CD4-positive, alpha-beta memory T cell (primary cell): ENCODE measurements at places on chromosomes 7 and 10.

DNA sequence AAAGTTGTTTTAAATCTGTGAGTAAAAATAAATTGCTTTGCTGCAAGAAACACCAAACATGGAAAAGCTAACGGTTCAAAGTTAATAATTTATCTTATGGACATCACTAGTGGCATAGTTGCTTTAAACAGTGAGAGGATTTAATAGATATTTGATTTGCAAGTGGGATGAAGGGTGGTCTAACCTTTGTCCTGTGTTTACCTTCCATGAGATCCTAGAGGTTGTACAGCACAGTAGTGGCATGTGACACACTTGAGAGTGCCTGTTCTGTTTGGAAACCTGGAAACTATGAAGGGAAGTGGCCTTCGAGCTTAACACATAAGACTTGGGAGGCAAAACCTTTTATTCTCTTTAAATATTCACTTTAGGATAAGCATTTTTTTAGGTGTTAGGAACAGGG is 16.0 kb downstream of the EGFR start:
- DNase-seq: no peak

DNA sequence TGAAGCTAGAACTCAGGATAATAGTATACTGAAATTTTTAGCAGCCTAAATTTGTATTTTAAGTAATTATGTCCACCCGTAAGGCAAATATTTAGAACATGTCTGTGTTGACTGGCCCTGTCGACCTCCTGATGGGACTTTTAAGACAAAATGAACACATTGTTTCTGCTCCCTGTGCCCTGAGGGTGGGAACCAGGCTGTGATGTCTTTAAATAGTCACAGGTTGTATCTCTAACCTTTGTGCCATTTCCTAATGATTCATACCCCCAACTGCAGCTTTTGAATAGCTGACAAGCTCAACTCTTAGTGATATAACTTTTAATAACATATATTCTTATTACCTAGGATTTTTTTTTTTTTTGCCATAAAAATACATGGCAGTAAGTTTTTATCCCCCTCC is 494.9 kb upstream of the AKR1E2 start:
- DNase-seq: no peak

DNA sequence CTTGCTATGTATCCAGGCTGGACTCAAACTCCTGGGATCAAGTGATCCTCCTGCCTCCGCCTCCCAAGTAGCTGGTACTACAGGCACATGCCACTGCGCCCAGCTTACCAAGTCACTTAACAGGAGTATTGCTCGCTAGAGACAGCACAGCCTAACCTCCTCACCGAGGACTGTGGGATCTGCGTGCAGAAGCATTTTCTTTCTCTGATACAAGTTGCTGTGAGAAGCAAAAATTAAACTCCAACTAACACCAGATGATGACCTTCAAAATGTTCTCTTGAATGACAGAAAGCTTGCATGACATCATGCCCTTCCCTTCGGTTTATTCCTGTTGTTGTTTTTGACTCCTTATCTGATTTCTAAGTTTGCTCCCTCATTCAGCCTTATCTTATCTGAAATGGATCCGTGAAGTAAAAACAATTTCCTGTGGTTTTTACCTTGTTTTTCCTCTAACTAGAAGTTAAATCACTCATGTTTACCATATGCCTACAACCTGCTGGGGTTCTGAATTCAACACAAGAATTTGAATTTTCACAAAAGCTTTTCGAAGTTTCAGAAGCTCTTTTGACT is 94.4 kb upstream of the KIF5B start:
- peak; percentile 22 for DNase-seq

DNA sequence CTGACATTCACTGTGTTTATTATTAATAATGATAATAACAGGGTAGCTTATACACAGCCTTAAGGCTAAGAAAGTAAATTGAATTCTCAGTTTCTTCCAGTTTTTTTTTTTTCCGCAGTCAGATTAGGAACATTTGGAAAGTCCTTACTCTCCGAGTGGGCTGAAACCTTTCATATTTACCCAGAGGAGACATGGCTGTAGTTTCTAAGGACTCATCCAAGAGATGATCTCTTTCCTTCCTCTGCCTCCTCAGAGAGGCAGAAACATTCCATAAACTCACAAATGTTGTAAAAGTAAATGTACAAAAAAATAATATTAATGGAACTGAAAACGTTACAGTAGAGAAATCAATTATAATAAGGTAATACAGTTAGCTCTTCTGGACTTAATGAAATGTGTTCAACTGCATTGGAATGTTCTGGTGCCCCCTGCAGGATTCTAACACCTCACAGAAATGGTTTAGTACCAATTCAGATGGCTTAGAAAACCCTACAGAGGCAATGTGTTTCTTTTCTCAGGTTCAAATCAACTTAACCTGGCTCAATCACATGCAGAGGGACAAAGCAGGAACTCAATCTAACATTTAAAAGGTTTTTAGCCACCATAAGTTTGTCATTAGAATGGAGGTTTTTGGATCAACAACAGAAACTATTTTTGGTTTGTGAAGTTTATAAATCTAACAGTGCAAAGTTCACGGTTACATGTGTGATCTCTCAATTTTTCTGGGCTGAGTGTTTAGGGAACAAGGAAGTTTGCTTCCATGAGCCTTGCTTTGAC is 71.7 kb downstream of the ICA1 start:
- DNase-seq: peak; percentile 67

DNA sequence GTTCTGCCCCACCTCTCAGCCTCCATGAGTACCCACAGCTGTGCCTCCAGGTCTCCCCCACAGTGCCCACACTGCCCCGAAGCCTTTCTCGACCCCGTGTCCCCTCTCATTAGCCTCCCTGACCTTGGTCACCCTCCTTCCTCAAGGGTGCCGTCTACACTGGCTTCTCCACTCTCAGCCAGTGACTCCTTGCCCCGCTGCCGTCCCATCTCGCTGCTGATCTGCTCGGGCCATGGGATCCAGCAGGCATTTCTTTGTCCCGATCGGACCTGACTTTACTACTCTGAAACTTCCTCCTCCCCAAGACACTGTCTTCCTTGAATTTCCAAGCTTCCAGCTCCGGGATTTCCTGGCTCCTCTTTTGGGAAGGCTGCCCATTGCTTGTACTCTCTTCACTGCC is 31.3 kb downstream of the FKBP6 start:
- DNase-seq: no peak

GRCh38 chr7:102140952-102141370 is 145.7 kb upstream of the SH2B2 start:
- DNase-seq: no peak

DNA sequence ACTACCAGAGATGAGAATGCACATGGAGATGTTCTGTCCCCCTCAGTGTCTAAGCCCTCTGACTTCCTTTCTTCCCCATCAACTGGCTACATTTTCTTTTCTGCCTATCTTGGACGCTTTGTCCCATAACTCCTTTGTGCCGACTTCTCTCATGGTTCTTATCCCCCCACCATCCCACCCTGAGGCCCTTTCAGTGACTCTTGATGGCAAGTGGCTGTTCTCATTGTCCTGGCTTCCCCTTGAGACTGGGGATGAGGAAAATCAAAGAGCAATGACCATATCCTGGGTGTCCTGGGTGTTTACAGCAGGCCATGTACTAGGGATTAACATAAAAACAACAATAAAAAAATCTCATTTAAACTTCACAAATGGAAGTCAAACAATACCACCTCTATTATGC is 18.8 kb upstream of the GGCT start:
- no peak for DNase-seq
